Progenitor cell of endocrine pancreas (in vitro differentiated cells): ENCODE measurements at places on chromosomes 12 and 14. TPM values are rescaled to one million over a fixed set of nuclear protein-coding genes. Genes with fewer than 3 reads are reported as not detected.

DNA sequence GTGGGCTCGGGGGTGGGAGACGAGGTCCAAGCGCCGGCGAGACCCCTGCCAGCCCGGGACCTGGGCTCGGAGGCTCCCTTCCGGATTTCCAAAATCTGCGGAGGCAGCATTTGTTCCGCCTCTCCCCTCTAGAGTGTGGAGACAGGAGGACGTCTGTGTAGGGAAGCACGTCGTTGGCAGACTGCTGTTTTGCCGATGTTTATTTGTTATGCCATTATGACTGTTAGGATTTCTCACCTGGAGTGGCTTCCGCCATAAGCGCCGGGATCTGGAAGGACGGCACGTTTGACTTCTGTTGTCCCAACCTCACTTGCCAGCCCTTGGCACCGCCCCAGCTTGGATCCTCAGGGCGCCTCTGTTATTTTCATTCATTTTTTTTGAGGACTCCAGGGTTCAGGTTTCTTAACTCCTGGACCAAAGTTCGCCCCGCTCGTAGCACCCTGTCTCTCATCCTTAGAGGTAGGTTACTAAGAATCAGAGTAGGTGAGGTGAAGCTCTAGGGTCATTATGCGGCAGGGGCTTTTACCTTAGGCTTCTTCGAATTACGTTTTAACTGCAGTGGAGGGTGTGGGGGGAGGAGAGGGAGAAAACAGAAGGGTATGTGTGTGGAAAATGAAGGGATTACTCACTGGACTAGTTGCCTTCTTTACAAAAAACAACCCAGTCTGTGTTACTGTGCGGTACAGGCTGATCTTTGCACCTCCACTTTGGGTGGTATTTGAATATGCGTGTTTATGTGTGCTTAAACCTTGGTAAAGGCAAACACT, 547 bp upstream of the PYGL start:
- peak overlapping the region; percentile 81 for H3K4me3 ChIP-seq
- no peaks in the 10 kb centered on the region for H3K36me3 ChIP-seq
- H3K27ac ChIP-seq: peak overlapping the region; percentile 25
- DNase-seq: no peak

DNA sequence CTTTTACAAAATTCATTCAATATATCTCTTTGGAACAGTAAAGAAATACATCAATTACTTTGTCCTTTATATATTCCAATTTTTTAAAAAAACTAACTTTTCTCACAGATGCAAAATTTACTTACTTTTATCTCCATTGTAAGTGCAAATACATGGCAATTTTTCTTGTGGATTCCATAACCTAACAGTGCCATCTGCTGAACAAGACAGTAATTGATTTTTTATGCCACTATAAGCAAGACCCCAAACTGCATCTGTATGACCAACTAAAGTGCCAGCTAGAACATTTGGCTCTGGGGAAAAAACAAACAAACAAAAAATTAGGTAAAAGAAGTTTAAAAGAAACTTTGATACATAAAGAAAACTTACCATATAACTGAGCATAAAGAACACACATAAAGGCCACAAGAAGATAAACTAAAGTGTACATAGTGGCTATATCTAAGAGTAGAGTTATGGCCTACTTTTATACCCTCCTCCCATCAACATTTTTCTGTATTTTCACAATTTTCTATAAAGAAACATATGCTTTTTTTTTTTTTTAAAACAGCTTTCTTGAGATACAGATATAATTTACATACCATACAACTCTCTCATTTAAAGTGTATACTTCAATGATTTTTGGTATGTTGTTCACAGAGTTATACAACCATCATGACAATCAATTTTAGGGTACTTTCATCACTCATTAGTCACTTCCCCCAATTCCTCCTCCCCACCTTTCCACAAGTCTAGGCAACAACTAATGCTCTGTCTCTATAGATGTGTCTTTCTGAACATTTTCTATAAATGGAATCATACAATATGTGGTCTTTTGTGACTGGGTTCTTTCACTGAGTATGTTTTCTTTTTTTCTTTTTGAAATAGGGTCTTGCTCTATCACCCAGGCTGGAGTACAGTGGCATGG, 32.6 kb downstream of the COCH start:
- H3K27me3 ChIP-seq: no peaks in the 10 kb centered on the region
- H3K4me1 ChIP-seq: no peaks in the 10 kb centered on the region
- no peak for DNase-seq
- no peak overlapping the region for H3K27ac ChIP-seq
- H3K36me3 ChIP-seq: peaks cover 20% of the 10 kb centered on the region
- H3K4me3 ChIP-seq: no peak overlapping the region

GRCh38 chr14:63032641-63033040, 12.6 kb downstream of the KCNH5 start:
- no peak for DNase-seq
- H3K4me1 ChIP-seq: peaks cover 9% of the 10 kb centered on the region
- no peaks in the 10 kb centered on the region for H3K36me3 ChIP-seq
- no peaks in the 10 kb centered on the region for H3K27me3 ChIP-seq
- no peak overlapping the region for H3K27ac ChIP-seq
- H3K4me3 ChIP-seq: no peak overlapping the region

- no peaks in the 10 kb centered on the region for H3K4me1 ChIP-seq
- no peak for DNase-seq
- no peak overlapping the region for H3K4me3 ChIP-seq
- H3K27ac ChIP-seq: no peak overlapping the region
- no peaks in the 10 kb centered on the region for H3K27me3 ChIP-seq
Observed at GRCh38 chr12:64027311-64027710, 182.8 kb downstream of the SRGAP1 start.

DNA sequence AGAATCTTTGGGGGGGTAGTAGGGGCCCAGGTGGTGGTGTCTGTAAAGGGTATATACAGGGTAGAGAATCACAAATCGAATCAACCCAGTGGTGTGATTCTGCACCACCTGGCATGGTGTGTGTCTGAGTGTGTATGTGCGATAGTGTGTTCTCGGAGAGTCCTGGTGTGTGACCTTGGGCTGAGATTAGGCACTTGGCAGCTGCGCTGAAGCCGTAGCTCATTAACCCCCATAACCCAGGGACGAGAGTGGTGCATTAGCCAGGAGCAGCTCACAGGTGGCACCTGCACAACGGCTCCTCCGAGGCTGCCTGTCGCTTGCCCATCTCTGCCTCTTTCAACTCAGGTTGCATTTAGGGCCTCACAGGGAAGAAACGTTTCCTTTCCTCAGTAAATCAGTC, 15.6 kb upstream of the TESC start:
- no peak overlapping the region for H3K27ac ChIP-seq
- H3K4me3 ChIP-seq: no peak overlapping the region
- no peak for DNase-seq
- peaks cover 4% of the 10 kb centered on the region for H3K4me1 ChIP-seq

The PTPN21 gene
- total RNA-seq: 40.0 and 42.1 TPM in 2 replicates

The CLEC9A gene
- total RNA-seq: not detected in 2 replicates
